Thyroid gland (tissue), 4 donors: ENCODE measurements at places on chromosomes 5 and 9. TPM values are rescaled to one million over a fixed set of nuclear protein-coding genes. Genes with fewer than 3 reads are reported as not detected.

The SLC6A19 gene
- not detected for total RNA-seq

DNA sequence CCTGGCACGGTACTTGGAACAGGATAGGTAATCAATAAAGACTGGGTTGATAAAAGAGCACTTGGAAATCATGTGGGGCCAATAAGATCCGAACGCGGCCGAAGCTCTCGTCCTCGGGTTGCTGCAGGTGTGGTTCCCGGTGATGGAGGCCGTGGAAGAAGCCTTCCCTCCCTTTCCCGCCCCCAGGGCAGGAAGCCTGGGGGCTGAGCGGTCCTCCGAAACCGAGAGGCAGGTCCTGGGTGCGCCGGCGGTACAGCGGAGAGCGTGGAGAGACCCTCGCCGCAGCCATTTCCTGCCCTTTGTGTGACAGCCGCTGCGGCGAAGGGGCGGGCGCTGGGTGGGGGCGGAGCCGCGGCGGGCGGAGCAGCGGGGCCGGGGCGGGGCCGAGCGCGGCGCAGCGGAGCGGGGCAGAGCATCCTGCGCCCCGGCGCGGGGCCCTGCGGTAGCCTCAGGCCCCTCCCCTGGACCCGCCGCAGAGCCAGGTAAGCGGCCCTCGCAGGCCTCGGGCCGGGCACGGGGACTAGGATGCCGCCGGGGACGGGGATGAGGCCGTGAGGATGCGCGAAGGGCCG lies at the start of gene CYFIP2:
Gene CYFIP2 (plus strand): TSS at position 410 of the 572 bp plus-strand sequence. CDS start 19,239 bp downstream, outside the sequence.
- no peaks in the 10 kb centered on the region for H3K36me3 ChIP-seq
- H3K4me3 ChIP-seq, result peak within 1 kb of the TSS; percentile 48
- H3K27me3 ChIP-seq, result no peaks in the 10 kb centered on the region
- DNase-seq, result peak; percentile 68

GRCh38 chr5:41793141-41793770 lies 77.0 kb downstream of the OXCT1 start:
- no peaks in the 10 kb centered on the region for H3K27me3 ChIP-seq
- no peak for DNase-seq

DNA sequence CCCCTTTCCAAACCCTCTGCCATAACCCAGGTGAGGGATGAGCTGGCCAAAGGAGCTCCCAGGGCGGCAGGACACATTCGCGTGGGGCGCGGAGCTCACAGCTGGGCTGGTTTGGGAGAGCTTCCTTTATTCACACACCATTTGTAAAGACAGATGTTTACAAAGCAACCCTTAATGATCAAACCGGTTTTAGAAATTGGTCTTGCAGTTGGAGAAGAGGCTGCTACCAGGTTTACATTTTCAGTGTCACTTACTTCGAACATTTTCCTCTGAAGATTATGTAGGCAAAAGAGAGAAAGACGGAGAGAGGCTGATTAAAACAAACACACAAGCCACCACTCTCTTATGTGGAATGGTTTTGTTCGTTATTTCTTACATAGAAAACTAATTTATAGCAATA lies 648.7 kb downstream of the IRX1 start:
- no peaks in the 10 kb centered on the region for H3K36me3 ChIP-seq
- no peak for DNase-seq
- H3K27ac ChIP-seq, result no peak overlapping the region
- H3K4me1 ChIP-seq, result no peaks in the 10 kb centered on the region
- H3K27me3 ChIP-seq, result no peaks in the 10 kb centered on the region

- H3K4me1 ChIP-seq, result peaks cover 15% of the 10 kb centered on the region
- peak overlapping the region; percentile 77 for H3K4me3 ChIP-seq
- no peaks in the 10 kb centered on the region for H3K27me3 ChIP-seq
- DNase-seq, result peak; percentile 69
Measured at GRCh38 chr9:137085920-137086530, 760 bp upstream of the MAN1B1 start.

GRCh38 chr5:134451936-134452505 lies 40.3 kb upstream of the CDKN2AIPNL start:
- DNase-seq, result peak; percentile 60
- no peaks in the 10 kb centered on the region for H3K4me1 ChIP-seq
- H3K36me3 ChIP-seq, result no peaks in the 10 kb centered on the region
- no peak overlapping the region for H3K27ac ChIP-seq
- H3K27me3 ChIP-seq, result no peaks in the 10 kb centered on the region

The MYORG gene
- total RNA-seq, result 5.9 TPM

DNA sequence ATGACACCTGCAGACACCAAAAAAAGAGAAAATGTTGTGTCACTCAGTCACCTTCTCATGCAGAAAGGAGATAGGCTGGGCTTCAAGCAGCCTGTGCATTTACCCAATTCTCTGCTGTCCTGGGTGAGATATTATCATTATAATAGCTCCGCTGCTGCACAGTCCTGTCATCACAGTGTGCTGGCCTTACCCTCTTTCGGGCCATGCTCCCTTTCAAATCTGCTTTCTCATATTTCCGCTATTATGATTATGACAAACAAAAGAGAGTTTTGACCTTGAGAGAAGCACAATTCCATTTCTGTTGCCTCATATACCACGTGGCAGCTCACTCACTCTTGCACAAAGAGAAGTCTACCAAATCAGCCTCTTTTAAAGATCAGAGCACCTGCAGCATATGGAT lies 1350.1 kb upstream of the ACO1 start:
- H3K4me3 ChIP-seq, result no peak overlapping the region
- no peaks in the 10 kb centered on the region for H3K27me3 ChIP-seq
- H3K36me3 ChIP-seq, result no peaks in the 10 kb centered on the region
- H3K4me1 ChIP-seq, result no peaks in the 10 kb centered on the region
- no peak for DNase-seq

GRCh38 chr5:147560718-147561331 lies 51.0 kb upstream of the DPYSL3 start:
- DNase-seq, result no peak
- no peaks in the 10 kb centered on the region for H3K27me3 ChIP-seq
- no peaks in the 10 kb centered on the region for H3K4me1 ChIP-seq
- H3K27ac ChIP-seq, result no peak overlapping the region
- no peaks in the 10 kb centered on the region for H3K36me3 ChIP-seq
- H3K4me3 ChIP-seq, result no peak overlapping the region

The OLFM1 gene
- total RNA-seq, result 18.8 TPM

- H3K4me3 ChIP-seq, result peak overlapping the region; percentile 66
- peak overlapping the region; percentile 93 for H3K27ac ChIP-seq
- no peaks in the 10 kb centered on the region for H3K27me3 ChIP-seq
Measured at GRCh38 chr9:34179213-34180136, 632 bp downstream of the UBAP1 start.

The DBH gene
- 0.15 TPM for total RNA-seq

DNA sequence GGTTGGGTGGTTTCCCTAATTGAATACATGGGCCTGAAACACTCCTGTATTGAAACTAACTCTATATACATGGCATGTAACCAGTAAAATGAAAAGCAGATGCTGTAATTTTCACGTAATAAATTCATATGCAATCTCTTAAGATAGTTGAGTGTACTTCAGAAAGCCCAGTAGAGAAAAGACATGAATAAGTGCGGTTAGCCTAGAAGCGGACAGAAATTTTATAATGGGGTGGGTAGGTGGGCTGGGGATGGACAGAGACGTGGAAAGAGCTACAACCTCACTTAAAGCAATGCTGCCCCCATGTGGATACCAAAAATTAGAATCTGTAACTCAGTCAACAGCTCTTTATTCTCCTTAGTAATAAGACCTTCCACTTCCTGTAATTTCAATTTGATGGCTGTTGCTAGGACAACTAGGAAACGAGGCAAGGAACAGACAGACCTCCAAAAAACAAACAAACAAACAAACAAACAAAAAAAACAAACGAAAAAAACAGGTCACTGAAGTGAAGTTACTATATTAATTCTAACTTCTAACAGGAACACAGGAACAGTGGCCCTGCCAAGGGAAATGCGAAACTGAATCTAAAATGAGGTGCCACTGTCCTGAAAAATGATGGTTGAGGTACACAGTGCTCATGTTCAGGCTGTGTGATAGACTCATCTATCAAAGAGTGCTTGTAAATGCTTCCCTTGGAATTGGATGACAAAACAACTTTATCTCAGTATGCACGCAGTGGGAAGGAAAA lies 103.4 kb upstream of the GNA14 start:
- H3K27ac ChIP-seq, result no peak overlapping the region
- DNase-seq, result no peak
- no peaks in the 10 kb centered on the region for H3K27me3 ChIP-seq
- H3K36me3 ChIP-seq, result no peaks in the 10 kb centered on the region
- no peak overlapping the region for H3K4me3 ChIP-seq

DNA sequence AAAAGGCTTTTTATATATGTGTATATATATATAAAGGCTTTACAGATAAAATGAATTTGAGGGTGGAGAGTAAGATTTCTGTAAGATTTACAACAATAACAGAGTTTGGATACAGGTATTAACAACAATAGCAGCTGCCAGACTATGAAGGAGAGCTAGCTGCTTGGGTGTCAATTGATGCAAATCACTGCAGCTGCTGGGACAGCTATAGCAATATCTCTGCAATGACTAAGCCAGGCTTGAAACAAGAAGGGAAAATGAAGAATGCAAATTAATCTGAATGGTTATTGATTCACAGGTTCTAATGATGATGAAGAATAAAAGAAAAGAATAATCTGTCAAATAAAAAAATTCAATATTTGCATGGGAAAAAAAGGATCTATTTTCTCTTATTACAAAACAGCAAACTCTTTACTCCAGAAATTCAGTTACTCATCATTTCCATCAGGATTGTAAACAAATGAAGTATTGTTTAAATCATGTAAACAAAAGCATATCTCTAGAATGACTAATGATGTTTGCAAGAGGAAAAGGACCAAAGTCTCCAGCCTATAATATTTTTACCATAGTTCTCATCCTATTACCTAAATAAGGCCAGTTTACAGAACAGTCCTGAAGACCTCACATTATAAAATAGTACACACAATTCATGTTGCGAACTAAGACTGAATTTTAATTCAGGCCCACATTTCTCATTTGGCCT lies 219.0 kb downstream of the HTR1A start:
- H3K36me3 ChIP-seq, result no peaks in the 10 kb centered on the region
- no peak overlapping the region for H3K4me3 ChIP-seq
- no peak for DNase-seq

GRCh38 chr9:94719878-94720277 lies 6.6 kb upstream of the AOPEP start:
- H3K36me3 ChIP-seq, result no peaks in the 10 kb centered on the region
- H3K4me3 ChIP-seq, result no peak overlapping the region
- H3K27me3 ChIP-seq, result no peaks in the 10 kb centered on the region
- no peak for DNase-seq
- H3K27ac ChIP-seq, result no peak overlapping the region

DNA sequence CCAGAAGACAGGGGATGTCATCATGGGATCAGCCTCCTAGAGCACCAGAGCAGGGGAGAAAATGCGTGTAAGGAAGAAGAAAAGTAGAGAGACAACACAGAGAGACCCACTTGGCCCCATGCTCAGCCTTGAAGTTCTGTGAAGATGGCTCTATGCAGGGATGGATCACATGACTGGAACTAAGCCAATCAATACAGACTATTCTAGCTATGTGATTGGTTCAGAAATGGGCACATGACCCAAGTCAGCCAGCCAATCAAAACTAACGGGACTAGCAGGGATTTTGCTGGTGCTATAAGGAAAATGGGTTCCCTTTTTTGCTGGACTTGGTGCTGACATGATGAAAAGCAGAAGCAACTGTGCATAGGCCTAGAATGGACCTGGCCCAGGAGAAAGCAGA lies 173.0 kb upstream of the TBC1D2 start:
- no peak overlapping the region for H3K4me3 ChIP-seq
- H3K4me1 ChIP-seq, result peaks cover 13% of the 10 kb centered on the region
- DNase-seq, result no peak
- H3K27ac ChIP-seq, result no peak overlapping the region
- no peaks in the 10 kb centered on the region for H3K36me3 ChIP-seq
- H3K27me3 ChIP-seq, result no peaks in the 10 kb centered on the region
